Stimulated activated CD4-positive, alpha-beta T cell treated with anti-CD3 and anti-CD28 coated beads, Interleukin-2, amount 100 ng/mL, for 48 hours (primary cell): ENCODE measurements at places on chromosomes 5 and 9.

DNA sequence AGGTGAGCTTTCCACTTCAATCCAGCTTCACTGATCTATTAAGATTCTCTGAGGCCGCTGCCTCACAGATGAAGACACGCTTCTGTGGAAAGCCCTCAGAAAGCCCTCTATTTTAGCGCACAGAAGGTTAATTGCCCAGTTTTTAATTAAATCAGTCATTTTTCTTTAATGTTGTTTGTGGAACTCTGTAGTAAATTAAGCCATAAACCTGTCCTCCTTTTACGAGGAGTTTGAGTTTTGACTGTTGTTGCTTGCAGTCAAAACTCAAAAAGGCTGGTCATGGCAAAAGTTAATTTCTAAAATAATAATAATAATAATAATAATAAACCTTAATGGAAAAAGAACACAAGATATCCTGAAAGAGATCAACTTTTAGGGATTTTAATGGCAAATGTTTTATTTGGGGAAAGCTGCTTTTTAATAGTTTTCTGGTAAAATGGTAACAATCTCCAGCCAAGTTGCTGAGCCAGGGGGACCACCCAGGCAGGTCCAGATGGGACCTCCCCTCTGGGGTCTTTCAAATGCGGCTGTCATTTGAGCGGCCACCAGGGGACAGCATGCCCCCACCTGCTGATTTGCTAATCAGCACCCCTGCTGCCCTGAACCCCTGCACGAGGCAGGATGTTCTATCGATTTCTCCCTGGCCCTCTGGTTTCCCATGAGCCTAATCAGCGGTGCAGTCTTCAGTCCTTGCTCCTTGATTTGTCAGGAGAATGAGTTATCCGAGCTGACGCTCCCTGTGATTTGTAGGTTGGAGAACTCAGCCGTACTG, 247.2 kb downstream of the FSTL4 start:
- no peak for DNase-seq

DNA sequence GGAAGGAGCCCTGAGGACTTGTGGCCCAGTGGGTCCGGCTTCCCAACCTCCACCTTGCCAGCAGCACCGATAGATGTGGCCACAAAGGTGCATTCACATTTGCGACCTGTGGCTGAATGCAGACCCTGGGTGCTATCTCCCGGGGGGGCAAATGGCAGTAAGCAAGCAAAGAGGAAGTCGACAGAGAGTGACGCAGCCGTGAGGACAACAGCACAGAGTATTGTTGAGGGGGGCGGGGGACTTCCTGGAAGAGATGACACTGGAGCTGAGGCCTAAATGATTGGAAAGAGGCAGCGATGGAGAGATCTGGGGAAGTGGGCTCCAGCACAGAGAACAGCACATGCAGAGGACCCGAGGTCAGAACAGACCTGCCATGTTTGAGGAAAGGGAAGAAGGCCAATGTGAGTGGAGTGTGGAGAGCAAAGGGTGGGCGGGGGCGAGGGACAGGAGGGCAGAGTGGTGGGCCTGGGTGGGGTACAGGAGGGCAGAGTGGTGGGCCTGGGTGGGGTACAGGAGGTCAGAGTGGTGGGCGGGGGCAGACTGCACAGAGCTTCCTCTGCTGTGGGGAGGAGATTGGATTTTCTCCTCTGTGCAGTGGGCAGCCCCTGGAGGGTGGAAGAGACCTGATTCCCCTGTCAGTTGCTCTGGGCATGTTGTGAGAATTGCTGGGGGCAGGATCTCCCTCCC, 42.6 kb downstream of the ADAMTS2 start:
- DNase-seq = no peak

DNA sequence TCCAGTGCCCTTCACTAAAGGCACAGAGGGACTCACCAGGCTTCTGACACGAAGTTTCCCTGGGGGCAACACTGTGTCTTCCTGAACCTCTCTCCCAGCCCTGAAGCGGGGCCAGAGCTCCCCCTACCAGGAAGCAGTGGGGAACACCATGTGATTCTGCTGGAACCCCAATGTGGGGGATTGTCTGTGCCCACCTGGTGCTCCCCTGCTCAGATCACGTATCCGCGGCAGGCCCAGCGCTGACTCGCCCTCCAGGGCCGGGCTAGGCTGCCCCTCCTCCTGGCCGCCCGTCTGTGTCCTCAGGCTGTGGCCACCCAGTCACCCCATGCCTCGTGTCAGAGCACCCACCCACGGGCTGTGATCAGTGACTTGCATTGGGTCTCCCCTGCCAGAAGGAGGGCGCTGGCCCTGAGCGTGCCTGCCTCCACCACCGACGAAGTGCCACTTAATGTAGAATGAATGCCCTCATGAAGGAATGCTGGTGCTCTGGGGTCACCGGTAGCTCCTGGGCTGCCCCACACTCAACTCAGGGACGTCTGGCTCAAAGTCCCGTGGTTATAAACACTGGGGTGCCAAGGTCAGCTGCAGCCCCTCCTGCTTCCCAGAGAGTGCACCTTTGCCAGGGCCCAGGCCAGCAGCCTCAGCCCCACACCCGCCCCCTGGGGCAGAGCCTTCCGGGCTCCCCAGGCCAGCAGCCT, 22.1 kb downstream of the SARDH start:
- no peak for DNase-seq

DNA sequence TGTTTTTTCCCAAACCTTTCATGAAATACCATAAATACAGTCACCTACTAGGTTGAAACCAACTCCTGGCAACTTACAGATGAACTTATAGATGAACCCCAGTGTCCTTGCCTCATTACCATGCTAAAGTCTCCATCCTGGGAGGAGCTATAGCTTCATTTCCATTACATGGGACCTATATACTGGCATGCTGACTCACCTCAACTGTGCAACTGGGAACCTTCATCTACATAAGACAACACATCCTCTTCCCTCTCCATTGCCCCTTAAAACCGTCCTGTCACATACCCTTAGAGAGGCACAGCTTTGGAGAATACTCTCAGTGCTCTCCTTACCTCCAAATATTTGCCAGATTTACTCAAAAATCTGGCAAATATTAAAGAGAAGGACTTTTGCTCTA, 638.3 kb downstream of the HTR1A start:
- DNase-seq = no peak

DNA sequence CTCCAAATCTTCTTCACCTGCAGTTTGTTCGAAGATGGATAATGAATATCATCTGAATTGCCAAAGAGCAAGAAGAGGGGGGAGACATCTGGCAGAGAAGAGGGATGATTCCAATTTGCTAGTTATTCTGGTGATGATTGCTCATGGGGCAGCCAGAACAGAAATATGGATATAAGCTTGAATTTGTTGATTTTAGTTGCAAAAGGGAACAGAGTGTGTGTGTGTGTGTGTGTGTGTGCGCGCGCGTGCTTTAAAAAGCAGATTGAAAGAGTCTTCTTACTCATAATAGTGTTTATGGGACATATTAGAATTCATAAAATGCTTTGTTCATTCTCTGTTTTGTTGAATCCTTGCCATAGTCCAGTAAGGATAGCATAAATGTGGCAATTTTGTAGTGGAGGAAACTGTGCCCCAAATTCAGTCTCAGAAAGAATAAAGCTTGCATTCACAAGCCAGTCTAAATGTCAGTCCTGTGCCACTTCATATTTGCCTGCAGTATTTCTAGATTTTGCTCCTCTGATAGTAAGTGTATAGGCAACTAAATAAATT, 436.3 kb upstream of the KLF4 start:
- DNase-seq = no peak

GRCh38 chr9:101028346-101029314, at the start of gene PLPPR1:
Gene PLPPR1, plus strand, starts transcription at chr9:101028727.
- no peak for DNase-seq

DNA sequence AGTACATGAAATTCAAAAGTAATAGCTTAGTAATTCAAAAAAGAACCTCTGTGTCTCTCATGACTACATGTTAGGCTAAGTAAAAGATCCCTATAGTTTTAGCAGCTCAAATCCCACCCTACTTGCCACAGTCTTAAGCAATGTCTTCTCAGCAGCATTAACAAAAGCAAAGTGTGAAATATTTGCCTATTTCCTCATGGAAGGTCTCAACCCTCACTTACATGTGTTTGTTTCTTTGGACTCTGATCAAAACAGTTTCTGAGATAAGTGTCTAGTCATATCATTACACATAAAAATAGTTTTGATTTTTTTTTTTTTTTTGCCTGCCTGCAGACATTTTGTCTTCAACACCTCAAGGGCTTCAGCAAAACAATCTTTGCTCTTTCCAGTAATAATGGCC, 310.5 kb downstream of the CETN3 start:
- no peak for DNase-seq

DNA sequence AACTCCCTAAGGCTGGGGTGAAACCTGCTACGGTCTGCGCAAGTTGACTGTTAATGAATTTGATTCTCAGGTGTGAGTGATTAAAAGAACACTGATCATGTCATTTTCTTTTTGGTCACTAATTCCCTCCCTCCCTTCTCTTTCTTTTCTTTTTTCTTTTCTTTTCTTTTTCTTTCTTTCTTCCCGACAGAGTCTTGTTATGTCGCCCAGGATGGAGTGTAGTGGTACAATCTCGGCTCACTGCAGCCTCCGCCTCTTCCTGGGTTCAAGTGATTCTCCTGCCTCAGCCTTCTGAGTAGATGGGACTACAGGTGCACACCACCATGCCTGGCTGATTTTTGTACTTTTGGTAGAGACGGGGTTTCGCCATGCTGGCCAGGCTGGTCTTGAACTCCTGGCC, 2.6 kb downstream of the ANXA1 start:
- DNase-seq = no peak

- peak; percentile 13 for DNase-seq
These were observed 138.9 kb downstream of the GADD45G start for GRCh38 chr9:89743573-89744254.
